ENCODE measurements at places on chromosomes 4 and X. TPM values are rescaled to one million over a fixed set of nuclear protein-coding genes. Genes with fewer than 3 reads are reported as not detected.

The BRCC3 gene
- 23.0 TPM for total RNA-seq

The TRIM61 gene
- 0.54 TPM for total RNA-seq

The DNAAF6 gene
- not detected for total RNA-seq

The SLC39A8 gene
- total RNA-seq: 19.7 TPM

The FAAH2 gene
- total RNA-seq: 17.0 TPM

The NIPAL1 gene
- 6.9 TPM for total RNA-seq

The CT45A3 gene
- total RNA-seq: not detected

The USP9X gene
- 86.8 TPM for total RNA-seq

DNA sequence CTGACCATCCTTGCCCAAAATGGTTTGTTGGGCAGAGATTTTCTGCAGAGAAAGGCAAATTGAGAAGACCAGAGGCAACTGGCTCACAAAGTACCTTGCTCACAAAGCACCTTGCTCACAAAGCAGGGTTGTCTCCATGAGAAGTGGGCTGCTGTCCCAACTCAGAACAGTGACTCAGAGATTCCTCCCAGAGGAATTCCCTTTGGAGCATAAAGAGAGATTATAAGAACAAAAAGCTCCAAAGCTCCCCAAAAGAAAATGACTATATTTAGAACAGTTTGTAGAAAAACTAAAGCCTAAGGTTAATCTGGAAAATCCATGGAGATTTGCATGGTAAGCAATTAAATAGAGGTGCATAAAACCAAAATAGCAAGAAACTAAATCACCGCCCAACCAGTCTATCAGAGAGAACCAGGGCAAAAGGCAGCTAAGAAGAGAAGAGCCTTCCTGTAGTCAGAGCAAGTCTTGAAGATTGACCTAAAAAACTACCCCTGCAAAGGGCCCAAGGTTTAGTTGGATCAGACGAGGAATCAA lies 731.4 kb downstream of the FAT4 start:
- H3K36me3 ChIP-seq: no peaks in the 10 kb centered on the region
- no peaks in the 10 kb centered on the region for H3K4me1 ChIP-seq
- H3K4me3 ChIP-seq: no peak overlapping the region
- no peak overlapping the region for H3K27ac ChIP-seq
- no peaks in the 10 kb centered on the region for H3K27me3 ChIP-seq

- no peak overlapping the region for H3K27ac ChIP-seq
- peaks cover 2% of the 10 kb centered on the region for H3K4me1 ChIP-seq
- DNase-seq: no peak
- no peak overlapping the region for H3K4me3 ChIP-seq
- H3K27me3 ChIP-seq: peaks cover 5% of the 10 kb centered on the region
Measured at GRCh38 chrX:12685541-12685940, 105.7 kb upstream of the PRPS2 start.

GRCh38 chrX:74383611-74384010 lies 37.7 kb upstream of the SLC16A2 start:
- no peaks in the 10 kb centered on the region for H3K27me3 ChIP-seq
- no peaks in the 10 kb centered on the region for H3K4me1 ChIP-seq
- no peak overlapping the region for H3K27ac ChIP-seq
- no peaks in the 10 kb centered on the region for H3K36me3 ChIP-seq

GRCh38 chr4:124708517-124709300 lies 3.8 kb downstream of the ANKRD50 start:
- H3K27ac ChIP-seq: no peak overlapping the region
- H3K27me3 ChIP-seq: no peaks in the 10 kb centered on the region

GRCh38 chr4:147913137-147913536 lies 181.2 kb downstream of the ARHGAP10 start:
- no peaks in the 10 kb centered on the region for H3K4me1 ChIP-seq
- H3K36me3 ChIP-seq: peaks cover 3% of the 10 kb centered on the region
- no peaks in the 10 kb centered on the region for H3K27me3 ChIP-seq
- H3K27ac ChIP-seq: no peak overlapping the region

DNA sequence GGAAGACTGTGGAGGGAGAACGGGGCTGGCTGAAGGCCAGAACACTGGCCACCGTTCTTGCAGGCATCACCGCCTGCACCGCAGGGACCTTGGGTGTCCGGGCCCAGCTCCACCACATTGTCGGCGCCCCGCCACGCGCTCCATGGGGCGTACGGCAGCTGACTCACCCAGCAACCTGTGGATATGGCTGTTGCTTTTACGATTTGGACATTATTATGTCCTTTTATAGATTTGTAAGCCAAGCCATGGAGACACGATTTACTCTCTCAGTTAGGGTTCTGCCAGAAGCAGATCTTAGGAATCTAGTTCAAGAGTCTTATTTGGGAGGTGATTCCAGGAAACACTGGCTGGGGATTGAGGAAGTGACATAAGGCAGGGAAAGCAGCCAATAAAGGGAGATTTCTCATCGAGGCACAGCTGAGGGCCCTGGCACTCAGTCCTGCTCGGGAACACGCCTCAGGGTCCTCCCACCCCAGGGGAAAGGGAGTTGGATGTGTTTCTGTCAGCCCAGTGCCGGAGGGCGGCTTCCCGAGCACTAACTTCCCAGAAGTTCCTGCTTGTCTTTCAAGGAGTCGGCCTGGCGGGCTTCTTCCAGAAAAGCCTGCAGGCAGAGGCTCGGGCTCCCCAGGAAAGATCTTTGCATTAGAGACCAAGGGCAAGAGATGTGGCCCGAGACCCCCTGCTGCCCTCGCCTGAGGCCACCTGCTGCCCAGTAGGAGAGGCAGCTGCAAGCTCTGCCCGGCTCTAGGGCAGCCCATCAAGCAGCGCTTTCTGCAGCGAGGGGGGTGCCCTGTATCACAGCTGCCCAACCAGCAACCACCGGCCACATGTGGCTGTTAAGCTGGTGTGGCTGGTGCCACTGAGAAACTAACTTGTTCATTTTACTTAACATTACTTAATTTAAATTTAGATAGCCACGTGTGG lies 52.9 kb downstream of the CRMP1 start:
- no peaks in the 10 kb centered on the region for H3K27me3 ChIP-seq
- no peaks in the 10 kb centered on the region for H3K4me1 ChIP-seq
- H3K36me3 ChIP-seq: no peaks in the 10 kb centered on the region
- no peak for DNase-seq

- no peaks in the 10 kb centered on the region for H3K36me3 ChIP-seq
- DNase-seq: no peak
- no peak overlapping the region for H3K27ac ChIP-seq
- H3K27me3 ChIP-seq: no peaks in the 10 kb centered on the region
Measured at GRCh38 chr4:52059372-52059771, 8.3 kb downstream of the SPATA18 start.

DNA sequence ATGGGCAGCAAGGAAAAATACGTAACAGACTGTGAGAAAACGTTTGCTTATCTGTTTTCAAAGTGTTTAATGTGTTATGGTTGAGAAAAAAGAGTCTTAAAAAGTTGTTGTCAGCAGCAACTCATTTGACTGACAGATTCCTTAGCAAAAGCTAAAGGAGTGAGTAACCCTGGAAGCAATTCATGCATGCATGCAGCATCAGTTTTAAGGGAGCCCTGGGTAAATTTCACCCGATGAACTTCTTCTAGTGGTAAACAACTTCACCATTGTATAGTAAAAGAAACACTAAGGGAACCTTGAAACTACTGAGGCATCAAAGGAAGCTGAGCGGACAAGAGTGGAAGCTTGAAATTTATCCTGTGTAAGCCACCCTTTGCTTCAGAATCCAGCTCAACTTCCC lies 583.2 kb upstream of the INTU start:
- H3K27ac ChIP-seq: no peak overlapping the region
- no peaks in the 10 kb centered on the region for H3K27me3 ChIP-seq

DNA sequence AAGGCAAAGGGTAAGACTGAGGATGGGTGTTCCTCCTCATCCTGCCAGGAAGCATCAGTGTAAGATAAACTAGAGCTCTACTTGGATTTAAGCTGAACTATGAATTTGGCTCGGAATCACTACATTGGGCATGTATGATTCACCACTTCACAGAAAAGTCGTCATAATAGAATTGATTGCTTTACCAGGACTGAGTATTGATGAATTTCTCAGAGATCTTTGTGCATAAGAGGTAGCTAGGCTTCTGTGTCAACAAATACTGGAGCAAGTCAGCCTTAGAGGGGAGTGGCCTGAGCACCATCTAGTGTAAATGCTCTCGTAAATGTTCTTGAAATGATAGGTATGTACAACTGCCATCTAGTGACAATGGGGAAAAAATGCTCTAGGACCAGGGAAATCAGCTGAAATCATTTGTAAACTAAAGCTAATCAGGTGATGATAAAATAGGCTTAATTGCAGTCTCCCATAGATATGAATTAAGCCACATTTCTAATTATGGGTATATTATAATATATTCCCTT lies 309.5 kb upstream of the FMR1 start:
- no peak overlapping the region for H3K27ac ChIP-seq
- no peak overlapping the region for H3K4me3 ChIP-seq

DNA sequence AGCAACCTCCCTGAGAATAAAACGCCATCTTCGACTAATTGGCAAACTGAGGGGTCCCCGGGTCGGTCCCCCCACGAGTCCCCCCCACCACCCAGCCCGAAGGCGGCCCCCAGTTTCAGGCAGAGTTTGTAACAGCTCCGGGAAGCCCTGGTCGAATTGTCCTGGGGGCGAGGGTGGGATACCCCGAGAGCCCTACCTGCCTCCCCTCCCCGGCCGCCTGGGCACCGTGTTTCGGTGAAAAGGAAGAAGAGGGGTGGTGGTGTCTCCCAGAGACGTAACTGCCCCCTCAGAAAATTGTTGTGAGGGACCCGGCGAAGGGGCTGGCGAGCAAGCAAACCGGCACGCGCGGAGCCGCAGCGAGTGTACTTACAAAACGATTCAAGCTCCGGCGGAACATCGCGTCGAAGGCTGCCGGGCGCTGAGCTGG lies 1.2 kb downstream of the ATP11C start:
- no peaks in the 10 kb centered on the region for H3K36me3 ChIP-seq
- peak overlapping the region; percentile 69 for H3K4me3 ChIP-seq
- H3K27ac ChIP-seq: peak overlapping the region; percentile 47
- H3K4me1 ChIP-seq: no peaks in the 10 kb centered on the region
- H3K27me3 ChIP-seq: no peaks in the 10 kb centered on the region

- peak; percentile 26 for DNase-seq
- no peak overlapping the region for H3K27ac ChIP-seq
- no peak overlapping the region for H3K4me3 ChIP-seq
- H3K4me1 ChIP-seq: peaks cover 2% of the 10 kb centered on the region
- H3K36me3 ChIP-seq: no peaks in the 10 kb centered on the region
Measured at GRCh38 chrX:154531626-154532025, 15.0 kb downstream of the G6PD start.

DNA sequence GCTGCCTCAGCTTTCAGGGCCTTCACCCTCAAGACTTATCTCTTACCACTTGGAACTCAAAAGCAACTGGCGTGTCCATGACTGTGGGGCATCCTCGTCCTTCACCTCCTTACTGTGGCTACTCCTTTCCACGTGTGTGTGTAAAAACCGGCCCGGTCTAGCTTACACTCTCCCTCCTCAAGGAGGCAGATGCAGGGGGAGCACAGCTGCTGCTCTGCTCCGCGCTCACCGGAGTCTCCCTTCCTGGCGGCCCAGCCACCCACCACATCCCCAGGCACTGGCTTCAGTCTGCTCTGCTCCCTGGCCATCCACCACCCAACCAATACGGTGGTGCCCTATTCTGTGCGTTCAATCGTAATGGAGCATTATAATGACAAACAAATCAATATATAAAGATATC lies 8.3 kb downstream of the RNF212 start:
- no peaks in the 10 kb centered on the region for H3K36me3 ChIP-seq
- H3K4me3 ChIP-seq: no peak overlapping the region
- no peak for DNase-seq
- no peaks in the 10 kb centered on the region for H3K27me3 ChIP-seq

DNA sequence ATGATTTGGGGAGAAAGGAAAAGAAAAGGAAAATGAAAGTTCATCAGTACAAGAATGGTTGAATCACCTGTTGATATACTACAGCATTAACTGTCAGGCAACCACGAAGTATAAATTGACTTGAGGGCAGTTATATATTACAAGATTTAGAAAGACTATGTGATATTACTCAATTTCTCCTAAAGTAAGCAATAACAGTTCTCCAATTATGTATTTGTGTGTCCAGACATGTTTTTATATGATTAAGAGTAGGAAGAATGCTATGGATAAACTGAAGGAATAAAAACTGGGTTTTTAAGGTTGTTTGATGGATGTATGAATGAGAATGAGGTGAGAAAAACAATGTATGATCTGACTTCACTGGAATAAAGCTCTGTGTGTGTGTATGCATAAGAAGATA lies 2234.4 kb downstream of the ARAP2 start:
- no peaks in the 10 kb centered on the region for H3K36me3 ChIP-seq
- no peaks in the 10 kb centered on the region for H3K4me1 ChIP-seq
- no peak overlapping the region for H3K4me3 ChIP-seq
- no peak overlapping the region for H3K27ac ChIP-seq
- H3K27me3 ChIP-seq: no peaks in the 10 kb centered on the region
- no peak for DNase-seq

- no peak overlapping the region for H3K27ac ChIP-seq
- H3K4me1 ChIP-seq: no peaks in the 10 kb centered on the region
- H3K4me3 ChIP-seq: no peak overlapping the region
- no peaks in the 10 kb centered on the region for H3K27me3 ChIP-seq
- no peaks in the 10 kb centered on the region for H3K36me3 ChIP-seq
Measured at GRCh38 chr4:165810726-165811125, 62.3 kb upstream of the TLL1 start.

GRCh38 chr4:8840006-8840793 lies 31.4 kb downstream of the HMX1 start:
- H3K27ac ChIP-seq: no peak overlapping the region
- no peak overlapping the region for H3K4me3 ChIP-seq
- H3K36me3 ChIP-seq: no peaks in the 10 kb centered on the region
- no peaks in the 10 kb centered on the region for H3K27me3 ChIP-seq
- peak; percentile 24 for DNase-seq

- no peaks in the 10 kb centered on the region for H3K4me1 ChIP-seq
- H3K27ac ChIP-seq: no peak overlapping the region
- DNase-seq: no peak
- H3K27me3 ChIP-seq: peaks cover 5% of the 10 kb centered on the region
Measured at GRCh38 chrX:136586386-136586785, 54.4 kb downstream of the VGLL1 start.

GRCh38 chr4:150625033-150625432 lies 43.1 kb downstream of the MAB21L2 start:
- H3K4me1 ChIP-seq: no peaks in the 10 kb centered on the region
- H3K27ac ChIP-seq: no peak overlapping the region
- H3K27me3 ChIP-seq: no peaks in the 10 kb centered on the region
- no peaks in the 10 kb centered on the region for H3K36me3 ChIP-seq
- H3K4me3 ChIP-seq: no peak overlapping the region

DNA sequence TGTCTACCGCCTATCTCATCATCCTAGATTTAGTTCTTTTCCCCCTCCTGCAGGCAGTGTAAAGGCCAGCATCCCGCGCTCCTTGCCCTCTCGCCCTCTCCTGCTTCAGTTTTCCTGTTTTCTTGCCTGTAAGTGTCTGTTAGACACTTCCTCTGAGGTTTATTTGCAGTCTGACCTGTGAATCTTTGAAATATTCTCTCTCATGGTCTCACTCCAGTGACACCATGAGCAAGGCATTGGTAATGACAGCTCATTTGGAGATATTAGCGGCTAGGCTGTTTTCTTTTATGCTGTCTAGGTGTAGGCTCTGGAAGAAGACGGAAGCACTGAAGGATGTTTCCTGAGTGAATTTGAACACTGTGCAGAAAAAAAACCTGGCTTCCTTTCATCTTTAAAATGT lies 179.6 kb downstream of the KDR start:
- no peak overlapping the region for H3K4me3 ChIP-seq
- no peaks in the 10 kb centered on the region for H3K36me3 ChIP-seq
- H3K27me3 ChIP-seq: no peaks in the 10 kb centered on the region
- peak; percentile 19 for DNase-seq
- H3K4me1 ChIP-seq: no peaks in the 10 kb centered on the region
